Astrocyte (in vitro differentiated cells and primary cell): ENCODE measurements at places on chromosomes 7 and 10. TPM values are rescaled to one million over a fixed set of nuclear protein-coding genes. Genes with fewer than 3 reads are reported as not detected.

GRCh38 chr7:142488842-142489241 is 231.0 kb upstream of the PRSS58 start:
- DNase-seq, result no peak

DNA sequence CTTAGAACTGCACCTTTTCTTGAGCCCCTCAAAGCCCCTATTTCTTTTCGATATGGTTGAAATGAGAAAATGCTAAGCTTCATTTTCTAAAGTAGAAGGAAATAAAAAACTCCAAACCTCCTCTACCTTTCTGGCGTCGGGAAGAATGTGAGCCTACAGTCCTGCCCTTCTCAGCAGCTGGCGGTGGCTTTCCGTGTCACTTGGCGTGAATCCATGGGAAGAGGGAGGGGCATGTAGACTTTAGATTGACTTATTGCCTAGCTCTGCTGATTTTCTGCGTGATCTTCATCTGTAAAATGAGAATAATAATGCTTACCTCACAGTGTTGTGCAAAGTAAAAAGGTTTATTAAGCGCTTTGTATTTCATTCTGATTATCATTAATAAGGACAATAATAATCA is 35.0 kb downstream of the PRR15 start:
- no peak for DNase-seq

The CLDN15 gene
- total RNA-seq, result 8.7 and 10.0 TPM in 2 replicates

GRCh38 chr10:132059760-132060508 is 5.8 kb upstream of the JAKMIP3 start:
- DNase-seq, result no peak

The MMRN2 gene
- 0.27 and 0.46 TPM in 2 replicates for total RNA-seq

GRCh38 chr10:4635388-4635787 is 190.6 kb upstream of the AKR1E2 start:
- DNase-seq, result no peak

- DNase-seq, result no peak
Measured at GRCh38 chr7:51665045-51665780, 348.6 kb upstream of the COBL start.

DNA sequence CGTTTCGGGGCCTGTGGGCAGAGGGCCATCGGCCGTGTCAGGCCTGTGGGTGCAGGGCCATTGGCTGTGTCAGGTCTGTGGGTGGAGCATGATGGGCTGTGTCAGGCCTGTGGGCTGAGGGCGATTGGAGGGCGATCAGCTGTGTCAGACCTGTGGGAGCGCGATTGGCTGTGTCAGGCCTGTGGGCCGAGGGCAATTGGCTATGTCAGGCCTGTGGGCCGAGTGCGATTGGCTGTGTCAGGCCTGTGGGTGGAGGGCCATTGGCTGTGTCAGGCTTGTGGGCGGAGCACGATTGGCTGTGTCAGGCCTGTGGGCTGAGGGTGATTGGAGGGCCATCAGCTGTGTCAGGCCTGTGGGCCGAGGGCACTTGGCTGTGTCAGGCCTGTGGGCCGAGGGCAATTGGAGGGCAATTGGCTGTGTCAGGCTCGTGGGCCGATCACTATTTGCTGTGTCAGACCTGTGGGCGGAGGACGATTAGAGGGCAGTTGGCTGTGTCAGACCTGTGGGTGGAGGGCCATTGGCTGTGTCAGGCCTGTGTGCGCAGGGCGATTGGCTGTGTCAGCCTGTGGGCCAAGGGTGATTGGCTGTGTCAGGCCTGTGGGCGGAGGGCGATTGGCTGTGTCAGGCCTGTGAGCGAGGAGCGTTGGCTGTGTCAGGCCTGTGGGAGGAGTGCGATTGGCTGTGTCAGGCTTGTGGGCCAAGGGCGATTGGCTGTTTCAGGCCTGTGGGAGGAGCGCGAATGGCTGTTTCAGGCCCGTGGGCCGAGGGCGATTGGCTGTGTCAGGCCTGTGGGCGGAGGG is 54.1 kb downstream of the DYNC2I1 start:
- no peak for DNase-seq

The MEIG1 gene
- total RNA-seq, result 0.43 and 0.53 TPM in 2 replicates

- DNase-seq, result no peak
Measured at GRCh38 chr10:121245754-121246153, 352.5 kb downstream of the FGFR2 start.

The LYZL2 gene
- total RNA-seq, result not detected in 2 replicates

DNA sequence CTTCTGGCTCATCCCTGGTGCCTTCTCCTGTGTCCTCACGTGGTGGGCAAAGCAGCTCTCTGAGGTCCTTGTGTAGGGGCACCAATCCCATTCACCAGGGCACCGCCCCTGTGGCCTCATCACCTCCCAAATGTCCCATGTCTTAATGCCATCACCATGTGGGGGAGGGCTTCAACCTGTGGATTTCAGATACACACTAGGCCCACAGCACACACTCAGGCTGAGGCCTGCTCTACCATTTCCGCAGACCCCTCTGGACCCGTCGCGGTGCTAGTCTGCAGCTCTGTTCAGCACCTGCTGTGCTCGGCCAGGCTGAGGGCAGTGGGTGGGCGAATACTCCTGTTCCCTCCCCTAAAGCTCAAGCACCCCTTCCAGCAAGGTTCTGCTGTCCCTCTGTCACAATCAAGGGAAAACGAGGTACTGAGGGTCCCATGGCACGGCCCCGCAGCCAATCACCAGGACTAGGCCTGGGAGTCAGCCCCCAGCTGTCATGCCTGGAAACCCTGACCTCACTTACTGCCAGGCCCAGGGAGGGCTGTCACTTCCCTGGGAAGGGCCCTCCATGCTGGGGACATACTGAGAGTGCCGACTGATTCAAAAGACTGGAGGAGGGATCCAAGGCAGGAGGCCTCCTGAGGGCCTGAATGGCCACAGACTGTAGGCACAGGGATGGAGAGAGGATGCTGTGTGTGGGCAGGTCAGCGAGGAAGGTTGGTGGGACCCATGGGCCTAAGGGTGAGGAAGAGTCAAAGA is 123.8 kb upstream of the RET start:
- DNase-seq, result no peak
